Endothelial cell (in vitro differentiated cells): ENCODE measurements at places on chromosomes 2 and 18.

GRCh38 chr18:51290860-51291259 lies 93.4 kb upstream of the MEX3C start:
- no peak for DNase-seq

DNA sequence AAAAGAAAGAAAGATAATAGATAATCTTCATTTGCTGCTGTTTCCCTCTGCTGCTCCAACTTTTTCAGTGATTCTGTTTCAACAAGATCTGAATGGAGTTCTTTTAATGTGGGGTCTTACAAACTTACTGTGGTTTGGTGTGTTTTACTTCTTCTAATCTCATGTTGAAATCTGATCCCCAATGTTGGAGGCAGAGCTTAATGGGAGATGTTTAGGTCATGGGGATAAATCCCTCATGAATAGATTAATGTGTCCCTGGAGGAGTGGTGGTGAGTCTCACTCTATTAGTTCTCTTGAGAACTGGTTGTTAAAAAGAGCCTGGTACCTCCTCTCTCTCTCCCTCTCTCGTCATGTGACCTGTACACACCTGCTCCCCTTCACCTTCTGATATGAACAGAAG lies 442.4 kb downstream of the EPHA4 start:
- DNase-seq: no peak

DNA sequence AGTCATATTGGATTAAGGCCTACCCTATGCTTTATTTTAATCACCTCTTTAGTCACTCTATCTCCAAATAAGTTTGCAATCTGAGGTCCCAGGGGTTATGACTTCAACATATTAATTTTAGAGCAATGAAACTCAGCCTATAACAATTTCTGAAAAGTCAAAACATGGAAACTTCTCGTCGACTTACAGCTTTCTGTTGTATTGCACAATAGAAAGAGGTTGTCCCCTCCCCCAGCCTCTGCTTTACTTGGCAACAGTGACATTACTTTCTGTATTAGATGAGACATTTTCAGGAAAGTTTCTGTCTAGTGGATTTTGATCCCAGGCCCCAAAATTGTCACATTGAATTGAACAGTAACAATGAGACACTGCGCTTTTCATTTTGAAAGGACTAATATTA lies 326.4 kb downstream of the THSD7B start:
- DNase-seq: no peak

- no peak for DNase-seq
Measured at GRCh38 chr2:237691029-237691907, 63.9 kb downstream of the LRRFIP1 start.

DNA sequence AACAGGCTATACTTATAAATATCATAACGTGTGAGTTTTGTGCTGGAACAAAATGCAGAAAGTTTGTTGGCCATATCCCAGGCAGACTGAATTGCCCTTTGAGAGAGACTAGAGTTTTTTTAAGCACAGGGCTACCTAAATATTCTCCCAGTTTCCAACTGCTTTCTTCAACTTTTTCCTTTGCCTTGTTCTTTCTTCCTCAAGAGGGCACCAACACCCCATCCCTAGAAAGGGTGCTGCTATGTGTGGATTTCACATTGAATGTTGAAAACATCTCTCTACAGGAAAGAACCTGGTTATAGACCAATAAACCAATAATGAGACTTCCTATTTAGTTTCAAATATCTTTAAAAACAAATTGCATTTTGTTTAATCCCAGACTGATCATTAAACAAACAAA lies 87.9 kb downstream of the ICOS start:
- DNase-seq: peak; percentile 40

GRCh38 chr18:71798986-71799673 lies 745.0 kb downstream of the CBLN2 start:
- no peak for DNase-seq

GRCh38 chr2:38394903-38395341 lies 17.8 kb upstream of the ATL2 start:
- no peak for DNase-seq

GRCh38 chr2:135985826-135986393 lies 484 bp upstream of the DARS1 start:
- DNase-seq: no peak

GRCh38 chr2:174058456-174058855 lies 93.3 kb upstream of the SP3 start:
- DNase-seq: no peak

GRCh38 chr2:160842286-160842685 lies 317.9 kb upstream of the TANK start:
- DNase-seq: no peak

- no peak for DNase-seq
Measured at GRCh38 chr2:200765139-200765951, 46.4 kb upstream of the BZW1 start.

GRCh38 chr18:62486290-62486964 lies 36.4 kb upstream of the ZCCHC2 start:
- no peak for DNase-seq

GRCh38 chr2:233674995-233675394 lies 3.3 kb downstream of the UGT1A9 start:
- DNase-seq: no peak

DNA sequence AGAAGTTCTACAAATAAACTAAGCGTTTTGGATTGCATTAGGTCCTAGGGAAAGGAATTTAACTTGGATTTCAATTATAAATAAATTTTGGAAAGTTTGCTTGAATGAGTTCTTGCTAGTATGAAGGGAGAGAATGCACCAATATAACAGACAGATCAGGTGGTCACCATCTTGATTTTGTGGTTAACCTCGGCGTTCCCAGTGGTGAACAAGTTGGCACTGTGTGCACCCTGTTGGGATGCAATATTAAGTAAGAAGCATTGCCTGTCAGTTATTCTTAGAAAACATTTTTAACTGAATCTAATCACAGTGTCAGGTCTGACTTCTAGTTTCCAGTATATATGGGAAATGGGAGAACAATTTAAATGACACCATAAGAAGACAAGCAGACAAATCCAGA lies 673.4 kb downstream of the SLC4A3 start:
- no peak for DNase-seq

GRCh38 chr2:172280571-172281361 lies 146.6 kb upstream of the ITGA6 start:
- DNase-seq: no peak

DNA sequence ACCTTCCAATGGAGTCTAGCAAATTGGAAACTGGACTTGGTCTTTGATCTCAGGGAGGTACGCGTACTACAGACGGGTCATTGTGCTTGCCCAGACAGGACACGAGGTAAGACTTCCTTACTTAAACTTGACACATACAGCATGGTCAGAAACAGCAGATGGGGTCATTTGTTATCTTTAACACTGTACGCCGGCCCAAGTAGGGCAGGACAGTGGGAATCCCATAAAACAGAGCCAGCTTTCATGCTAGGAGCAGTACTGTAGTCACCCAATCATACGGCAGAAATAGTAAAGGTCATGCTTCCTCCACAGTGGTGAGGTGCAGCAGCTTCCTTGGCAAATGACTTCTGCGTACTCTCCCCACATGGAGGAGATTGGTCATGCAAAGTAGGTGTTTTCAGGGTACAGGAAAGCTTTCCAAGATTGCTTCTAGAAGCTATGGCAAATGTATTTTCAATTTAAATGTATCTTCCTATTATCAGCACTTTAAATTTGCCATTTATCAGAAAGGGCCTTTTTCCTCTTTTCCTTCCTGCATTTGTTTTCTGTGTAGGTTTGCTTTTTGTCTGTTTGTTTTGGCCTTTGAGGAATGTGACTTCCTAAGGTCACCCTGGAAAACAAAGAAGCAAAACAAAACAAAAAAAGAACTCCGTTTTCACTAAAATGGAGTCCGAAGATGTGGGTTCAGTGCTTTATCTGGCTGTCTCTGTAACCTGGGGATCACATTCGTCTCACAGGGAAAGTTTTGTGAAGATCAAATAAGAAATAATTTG lies 74.0 kb upstream of the DSG1 start:
- peak; percentile 34 for DNase-seq

DNA sequence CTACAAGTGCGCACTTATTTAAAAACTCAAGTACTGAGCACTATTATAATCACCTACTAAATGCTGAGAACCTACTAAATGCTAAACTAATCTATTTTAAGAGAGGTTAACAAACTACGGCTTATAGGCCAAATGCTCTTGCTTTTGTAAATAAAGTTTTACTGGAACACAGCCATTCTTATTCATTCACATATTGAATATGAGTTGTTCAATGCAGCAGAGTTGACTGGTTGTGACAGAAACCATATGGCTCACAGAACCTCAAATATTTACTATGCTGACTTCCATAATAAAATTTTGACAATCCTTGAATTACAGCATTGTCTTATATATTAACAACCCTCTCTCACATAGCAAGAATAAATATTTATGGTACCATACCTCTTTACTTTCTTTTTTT lies 103.2 kb downstream of the ZNF521 start:
- no peak for DNase-seq

- DNase-seq: no peak
Measured at GRCh38 chr2:27501042-27501441, 4.4 kb downstream of the GCKR start.

DNA sequence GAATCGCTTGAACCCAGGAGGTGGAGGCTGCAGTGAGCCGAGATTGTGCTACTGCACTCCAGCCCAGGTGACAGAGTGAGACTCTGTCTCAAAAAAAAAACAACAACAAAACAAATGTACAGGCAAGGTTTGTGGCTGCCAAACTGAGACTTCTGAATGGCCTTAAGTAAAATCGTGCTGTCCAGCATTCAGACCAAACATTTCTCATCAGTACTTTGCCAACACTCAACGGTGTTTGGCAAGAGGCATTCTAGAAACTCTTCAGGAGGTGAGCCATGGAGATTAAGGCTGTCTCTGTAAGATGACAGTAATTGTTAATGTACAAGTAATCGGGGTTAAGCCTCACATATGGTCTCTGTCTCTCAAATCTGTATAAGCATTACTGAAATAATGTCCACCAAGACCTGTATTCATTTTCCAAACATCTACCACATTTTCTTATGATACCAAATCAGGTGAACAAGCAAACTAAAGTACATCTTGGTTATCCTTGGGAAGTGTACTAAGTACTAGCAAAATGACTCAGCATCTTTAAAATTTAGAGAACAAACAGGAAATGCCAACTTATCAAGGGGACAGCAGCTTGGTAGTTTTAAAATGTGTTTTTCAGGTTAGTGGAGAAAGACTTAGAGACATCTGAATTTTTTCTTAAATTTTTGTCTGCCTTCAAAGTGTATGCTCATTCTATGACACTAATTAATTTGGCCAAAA lies 29.3 kb downstream of the SERPINE2 start:
- DNase-seq: no peak
